ENCODE measurements at places on chromosomes 2 and 18. TPM values are rescaled to one million over a fixed set of nuclear protein-coding genes. Genes with fewer than 3 reads are reported as not detected.

SPP2 gene
- total RNA-seq: not detected

DNAJC5G gene
- not detected for total RNA-seq

GRCh38 chr2:10297959-10298531 is 4.7 kb upstream of the HPCAL1 start:
- no peak for DNase-seq
- no peaks in the 10 kb centered on the region for H3K36me3 ChIP-seq
- no peaks in the 10 kb centered on the region for H3K27me3 ChIP-seq
- H3K27ac ChIP-seq: no peak overlapping the region
- no peak overlapping the region for H3K4me3 ChIP-seq
- H3K4me1 ChIP-seq: no peaks in the 10 kb centered on the region

DNA sequence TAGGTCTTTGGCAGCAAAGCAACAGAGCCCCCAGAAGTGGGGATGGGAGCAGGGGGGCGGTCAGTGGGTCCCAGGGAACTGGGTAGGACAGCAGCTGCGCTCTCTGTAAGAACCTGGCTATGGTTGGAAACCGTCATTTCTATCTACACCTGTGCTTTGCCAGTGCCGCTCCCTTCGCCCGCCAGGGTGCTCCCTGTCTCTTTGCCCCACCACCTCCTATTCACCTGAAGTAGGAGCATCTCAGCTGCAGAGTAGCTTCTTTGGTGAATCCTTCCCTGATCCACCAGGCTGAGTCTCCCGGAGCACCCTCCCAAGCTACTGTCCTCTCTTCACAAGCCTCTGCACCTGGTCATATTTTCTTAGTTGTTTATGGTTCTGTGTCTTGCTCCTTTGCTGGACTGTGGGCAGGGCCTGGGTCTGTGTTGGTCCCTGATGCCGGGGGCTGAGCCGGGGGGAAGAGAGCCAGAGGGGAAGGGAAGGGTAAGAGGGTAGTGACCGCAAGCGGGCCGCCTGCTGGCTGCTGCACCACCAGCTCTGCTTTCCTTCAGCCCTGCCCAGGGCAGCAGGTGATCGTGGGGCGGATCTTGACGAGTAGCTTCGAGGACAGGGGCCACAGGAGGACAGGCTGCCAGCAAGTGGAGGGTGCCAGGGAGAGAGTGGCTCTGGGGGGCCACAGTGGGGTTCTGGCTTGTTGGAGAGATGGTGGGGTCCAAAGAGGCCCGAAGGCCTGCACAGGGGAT is 45.2 kb downstream of the INPP5D start:
- H3K27ac ChIP-seq: no peak overlapping the region
- no peaks in the 10 kb centered on the region for H3K27me3 ChIP-seq
- H3K36me3 ChIP-seq: no peaks in the 10 kb centered on the region
- DNase-seq: no peak

GRCh38 chr2:234761910-234762309 is 189.9 kb upstream of the SH3BP4 start:
- no peaks in the 10 kb centered on the region for H3K27me3 ChIP-seq
- H3K27ac ChIP-seq: no peak overlapping the region
- H3K4me3 ChIP-seq: no peak overlapping the region
- H3K4me1 ChIP-seq: no peaks in the 10 kb centered on the region

- no peaks in the 10 kb centered on the region for H3K36me3 ChIP-seq
- no peaks in the 10 kb centered on the region for H3K27me3 ChIP-seq
- no peak for DNase-seq
- no peak overlapping the region for H3K27ac ChIP-seq
- H3K4me1 ChIP-seq: no peaks in the 10 kb centered on the region
Measured at GRCh38 chr2:129466389-129466788, 513.1 kb upstream of the RAB6C start.

DNA sequence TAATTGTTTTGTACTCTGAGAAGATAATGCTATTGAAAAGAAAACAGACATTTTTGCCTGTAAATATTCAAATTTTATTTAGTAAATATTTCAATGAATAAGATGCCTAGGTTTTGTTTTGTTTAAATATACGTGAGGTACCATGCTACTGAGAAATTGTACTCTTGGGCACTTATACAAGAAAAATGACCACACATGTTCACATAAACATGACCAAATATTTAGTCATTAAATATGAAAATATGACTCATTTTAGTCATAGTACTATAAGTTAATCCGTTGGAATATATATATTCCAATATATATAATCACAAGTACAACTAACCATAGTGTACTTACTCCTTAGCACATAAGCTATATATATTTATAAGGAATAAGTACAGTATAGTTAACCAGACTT is 56.7 kb upstream of the ZNF804A start:
- H3K4me3 ChIP-seq: no peak overlapping the region
- H3K4me1 ChIP-seq: no peaks in the 10 kb centered on the region
- no peaks in the 10 kb centered on the region for H3K36me3 ChIP-seq
- no peak for DNase-seq
- H3K27me3 ChIP-seq: no peaks in the 10 kb centered on the region
- no peak overlapping the region for H3K27ac ChIP-seq

DNA sequence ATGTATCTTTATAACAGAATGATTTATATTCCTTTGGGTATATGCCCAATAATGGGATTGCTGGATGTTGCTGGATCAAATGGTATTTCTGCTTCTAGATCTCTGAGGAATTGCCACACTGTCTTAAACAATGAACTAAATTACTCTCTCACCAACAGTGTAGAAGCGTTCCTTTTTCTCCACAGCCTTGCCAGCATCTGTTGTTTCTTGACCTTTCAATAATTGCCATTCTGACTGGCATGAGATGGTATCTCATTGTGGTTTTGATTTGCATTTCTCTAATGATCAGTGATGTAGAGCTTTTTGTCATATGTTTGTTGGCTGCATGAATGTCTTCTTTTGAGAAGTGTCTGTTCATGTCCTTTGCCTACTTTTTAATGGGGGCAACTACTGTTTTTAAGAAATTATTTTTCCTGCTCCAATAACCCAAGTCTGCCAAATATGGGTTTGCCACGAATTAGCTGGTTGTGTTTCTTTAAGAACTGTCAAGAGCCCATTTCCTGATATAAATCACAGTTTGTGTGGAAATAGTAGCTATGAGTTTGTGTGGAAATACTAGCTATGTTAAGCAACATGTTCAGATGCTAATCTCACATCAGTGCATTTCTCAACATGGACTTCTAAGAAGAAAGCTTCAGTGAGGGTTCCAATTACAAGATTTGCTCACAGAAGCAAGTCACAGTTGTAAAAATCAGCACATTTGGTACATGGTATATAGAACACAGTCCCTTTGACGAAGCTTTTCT is 259.4 kb downstream of the ANAPC1 start:
- no peak overlapping the region for H3K4me3 ChIP-seq
- H3K4me1 ChIP-seq: no peaks in the 10 kb centered on the region
- H3K27me3 ChIP-seq: no peaks in the 10 kb centered on the region
- no peak overlapping the region for H3K27ac ChIP-seq
- no peak for DNase-seq
- H3K36me3 ChIP-seq: no peaks in the 10 kb centered on the region

DNA sequence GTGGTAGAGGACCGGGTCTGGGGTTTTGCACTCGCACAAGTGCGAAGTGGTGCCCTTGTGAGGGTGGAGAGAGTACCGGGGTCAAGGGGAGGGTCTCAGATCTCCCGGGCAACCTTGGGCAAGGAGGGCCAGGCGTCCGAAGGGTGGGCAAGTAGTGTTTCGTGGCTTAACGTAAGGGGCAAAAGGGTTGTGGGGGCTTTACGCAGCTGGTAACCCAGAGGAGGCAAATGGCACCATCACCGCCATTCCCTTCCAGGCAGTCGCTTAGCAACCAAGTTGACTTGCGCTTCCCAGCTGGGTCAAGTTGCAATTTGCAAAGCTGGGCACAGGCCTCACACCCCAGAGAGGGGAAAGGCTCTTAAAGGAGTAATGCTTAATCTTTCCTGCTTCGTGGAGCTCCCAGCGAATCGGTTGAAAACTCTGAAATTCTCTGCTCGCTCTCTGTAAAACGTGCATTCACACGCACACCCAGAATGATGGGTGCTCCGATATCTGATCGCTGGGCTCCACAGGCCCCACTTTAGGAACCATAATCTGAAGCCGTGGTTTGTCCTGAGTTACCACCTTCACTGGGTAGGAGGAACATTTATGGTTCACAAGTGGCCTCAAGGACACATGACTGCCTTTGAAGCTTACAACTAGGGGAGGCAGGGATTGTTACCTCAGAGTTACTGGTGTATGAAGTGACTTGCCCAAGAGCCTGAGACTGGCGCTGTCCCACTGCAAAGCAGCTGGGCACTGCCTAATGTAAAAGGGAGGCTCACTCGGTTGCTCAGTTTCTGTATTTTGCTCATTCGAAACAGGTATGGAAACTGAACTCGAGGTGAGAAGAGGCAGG is 127.9 kb downstream of the UXS1 start:
- no peaks in the 10 kb centered on the region for H3K4me1 ChIP-seq
- H3K27ac ChIP-seq: peak overlapping the region; percentile 79
- DNase-seq: no peak
- peak overlapping the region; percentile 42 for H3K4me3 ChIP-seq
- H3K27me3 ChIP-seq: peaks cover 11% of the 10 kb centered on the region

DNA sequence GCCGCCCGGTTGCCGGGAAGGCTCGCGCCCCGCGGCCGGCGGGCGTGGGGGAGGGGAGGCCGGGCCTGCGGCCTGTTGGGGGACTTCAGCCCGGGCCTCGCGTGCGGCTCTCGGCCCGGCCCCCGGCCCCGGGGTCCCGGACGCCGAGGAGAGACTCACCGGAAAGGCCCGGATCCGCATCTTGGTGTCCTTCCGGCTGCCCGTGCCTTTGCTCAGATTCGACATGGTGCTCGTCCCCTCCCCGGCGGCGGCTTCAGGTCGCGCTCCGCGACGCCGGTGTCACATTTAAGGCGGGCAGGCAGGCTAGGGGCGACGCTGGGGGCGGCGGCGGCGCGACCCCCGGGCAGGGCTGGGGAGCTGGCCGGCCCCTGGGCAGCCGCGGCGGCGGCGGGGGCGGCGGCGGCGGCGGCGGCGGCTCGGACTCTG is 365 bp downstream of the CUL3 start:
- peak overlapping the region; percentile 81 for H3K4me3 ChIP-seq
- H3K4me1 ChIP-seq: peaks cover 1% of the 10 kb centered on the region
- no peaks in the 10 kb centered on the region for H3K27me3 ChIP-seq
- peak; percentile 34 for DNase-seq

SERPINB5 gene
- total RNA-seq: 12.6 TPM

- no peaks in the 10 kb centered on the region for H3K27me3 ChIP-seq
- H3K4me3 ChIP-seq: no peak overlapping the region
- no peak overlapping the region for H3K27ac ChIP-seq
- DNase-seq: no peak
Measured at GRCh38 chr2:39606585-39606984, 59.1 kb upstream of the TMEM178A start.

- H3K36me3 ChIP-seq: no peaks in the 10 kb centered on the region
- no peak overlapping the region for H3K4me3 ChIP-seq
- peak overlapping the region; percentile 85 for H3K27ac ChIP-seq
- no peaks in the 10 kb centered on the region for H3K27me3 ChIP-seq
Measured at GRCh38 chr2:109185821-109186570, 57.0 kb downstream of the SH3RF3 start.

DNA sequence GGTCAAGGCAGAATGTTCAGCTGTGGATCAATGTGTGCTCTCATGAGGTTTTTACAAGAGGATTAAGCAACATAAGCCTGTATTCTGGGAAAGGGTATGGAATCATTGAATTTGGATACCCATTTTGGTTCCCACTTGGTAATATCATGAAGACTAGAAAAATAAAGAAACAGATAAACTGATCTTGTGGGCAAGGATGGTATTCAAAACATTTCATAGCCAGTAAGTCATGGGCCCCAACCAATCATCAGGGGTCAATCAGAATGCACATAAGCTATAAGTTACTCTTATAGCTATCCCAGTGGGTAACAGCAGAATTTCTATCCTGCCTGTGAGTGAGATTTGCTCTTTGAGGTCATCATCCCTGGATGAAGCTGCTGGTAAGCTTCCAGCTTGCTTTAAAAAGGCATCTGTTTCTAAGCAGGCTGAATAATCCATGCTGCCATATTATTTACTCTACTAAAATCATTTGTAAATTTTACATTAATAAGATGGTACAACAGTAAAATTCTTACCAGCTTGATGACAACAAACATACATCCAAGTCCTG is 291.2 kb downstream of the RAD51AP2 start:
- no peaks in the 10 kb centered on the region for H3K27me3 ChIP-seq
- DNase-seq: no peak
- H3K27ac ChIP-seq: no peak overlapping the region

MRPS5 gene
- total RNA-seq: 54.4 TPM

DNA sequence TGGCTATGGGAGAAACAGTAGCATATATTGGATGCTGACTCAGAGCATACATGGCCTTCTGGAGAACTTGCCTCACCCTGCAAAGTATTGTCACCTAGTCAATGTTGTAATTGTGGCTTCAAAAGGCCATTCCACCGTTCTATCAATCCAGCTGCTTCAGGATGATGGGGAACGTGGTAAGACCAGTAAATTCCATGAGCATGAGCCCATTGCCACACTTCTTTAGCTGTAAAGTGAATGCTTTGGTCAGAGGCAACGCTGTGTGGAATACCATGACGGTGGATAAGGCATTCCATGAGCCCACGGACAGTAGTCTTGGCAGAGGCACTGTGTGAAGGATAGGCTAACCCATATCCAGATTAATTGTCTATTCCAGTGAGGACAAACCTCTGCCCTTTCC is 1300.1 kb upstream of the ACVR2A start:
- no peaks in the 10 kb centered on the region for H3K36me3 ChIP-seq
- H3K4me3 ChIP-seq: no peak overlapping the region
- no peak overlapping the region for H3K27ac ChIP-seq
- no peak for DNase-seq
- H3K4me1 ChIP-seq: no peaks in the 10 kb centered on the region
- no peaks in the 10 kb centered on the region for H3K27me3 ChIP-seq

- no peak overlapping the region for H3K4me3 ChIP-seq
- no peaks in the 10 kb centered on the region for H3K36me3 ChIP-seq
- no peak overlapping the region for H3K27ac ChIP-seq
- H3K4me1 ChIP-seq: no peaks in the 10 kb centered on the region
Measured at GRCh38 chr2:181408861-181409260, 48.3 kb upstream of the ITGA4 start.
